ENCODE measurements at places on chromosomes 6 and 20.

GRCh38 chr6:155079985-155080452 is 84.9 kb downstream of the TIAM2 start:
- no peak for DNase-seq

DNA sequence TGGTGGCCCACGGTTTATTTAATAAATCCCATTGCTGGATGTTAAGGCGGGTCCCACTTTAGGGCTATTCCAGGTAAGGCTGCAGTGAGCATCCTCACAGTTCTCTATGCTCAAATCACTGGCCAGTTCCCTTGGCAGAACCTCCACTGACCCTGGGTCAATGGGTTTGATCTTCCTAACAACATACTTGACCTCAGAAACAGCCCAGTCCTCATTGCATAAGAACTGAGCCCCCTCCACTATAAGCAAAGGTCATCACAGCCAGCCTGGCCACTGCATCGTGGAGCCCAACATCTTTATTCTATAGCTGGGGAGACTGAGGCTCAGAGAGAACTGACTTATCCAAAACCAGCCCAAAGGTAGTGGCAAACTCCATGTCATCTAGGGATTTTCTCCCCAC is 4.3 kb upstream of the BPIFB1 start:
- no peak for DNase-seq

DNA sequence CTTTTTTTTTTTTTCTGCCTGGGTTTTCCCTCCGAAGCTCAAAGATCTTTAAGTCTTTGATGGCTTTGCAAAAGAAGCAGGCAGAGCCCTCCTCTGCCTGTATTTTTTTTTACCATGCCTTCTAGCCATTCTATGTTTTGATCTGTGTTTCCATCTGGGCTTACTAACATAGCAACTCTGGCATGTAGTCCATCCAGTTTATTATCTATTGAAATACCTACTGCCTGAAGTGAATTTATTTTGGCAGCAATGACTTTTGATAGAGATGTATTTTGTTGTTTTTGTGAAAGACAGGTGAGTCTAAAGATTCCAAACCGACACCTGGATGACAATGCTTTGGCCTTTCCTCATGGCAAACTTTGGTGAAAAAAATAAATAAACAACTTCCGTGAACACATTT is 1157.7 kb upstream of the MAP3K7 start:
- no peak for DNase-seq

DNA sequence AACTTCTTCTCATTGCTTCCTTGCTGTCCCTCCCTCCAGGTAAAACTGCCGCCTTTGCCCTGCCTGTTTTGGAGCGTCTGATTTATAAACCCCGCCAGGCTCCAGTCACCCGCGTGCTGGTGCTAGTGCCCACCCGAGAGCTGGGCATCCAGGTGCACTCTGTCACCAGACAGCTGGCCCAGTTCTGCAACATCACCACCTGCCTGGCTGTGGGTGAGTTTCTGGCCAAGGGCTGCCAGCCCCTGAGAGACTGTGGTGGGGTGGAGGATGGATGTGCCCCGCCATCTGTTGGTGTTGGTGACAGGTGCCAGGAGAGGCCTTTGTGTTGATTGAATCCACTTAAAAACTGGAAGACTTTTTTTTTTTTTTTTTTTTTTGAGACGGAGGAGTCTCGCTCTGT is 9.5 kb downstream of the DDX27 start:
- DNase-seq, result no peak

DNA sequence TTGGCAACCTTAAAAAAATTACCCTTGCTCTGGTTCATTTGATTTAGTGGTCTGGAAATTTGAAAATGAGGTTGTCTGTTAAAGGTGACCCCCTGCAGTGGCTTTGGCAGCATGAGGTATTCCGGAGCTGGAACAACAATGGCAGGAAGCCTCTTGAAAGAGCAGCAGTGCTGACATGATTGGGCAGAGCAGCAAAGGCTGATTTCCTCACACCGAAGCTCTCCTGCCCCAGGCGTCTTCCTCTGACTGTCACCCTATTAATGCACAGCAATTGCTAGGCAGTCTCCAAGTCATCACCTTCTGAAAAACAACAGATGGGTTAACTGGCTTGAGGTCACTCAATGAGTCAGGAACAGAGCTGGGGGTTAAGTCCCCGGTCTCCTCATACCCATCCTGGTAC is 241.8 kb upstream of the MMS22L start:
- no peak for DNase-seq

DNA sequence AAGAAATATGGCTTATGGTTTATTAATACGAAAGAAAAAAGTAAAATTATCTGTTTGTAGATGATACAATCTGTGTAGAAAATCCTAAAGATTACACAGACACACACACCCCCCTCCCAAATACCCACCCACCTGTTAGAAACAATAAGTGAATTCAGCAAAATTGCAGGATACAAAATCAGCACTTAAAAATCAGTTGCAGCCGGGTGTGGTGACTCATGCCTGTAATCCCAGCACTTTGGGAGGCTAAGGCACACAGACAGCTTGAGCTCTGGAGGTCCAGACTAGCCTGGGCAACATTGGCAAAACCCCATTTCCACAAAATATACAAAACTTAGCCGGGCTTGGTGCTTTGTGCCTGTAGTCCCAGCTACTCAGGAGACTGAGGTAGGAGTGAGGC is 42.3 kb downstream of the NINL start:
- no peak for DNase-seq

DNA sequence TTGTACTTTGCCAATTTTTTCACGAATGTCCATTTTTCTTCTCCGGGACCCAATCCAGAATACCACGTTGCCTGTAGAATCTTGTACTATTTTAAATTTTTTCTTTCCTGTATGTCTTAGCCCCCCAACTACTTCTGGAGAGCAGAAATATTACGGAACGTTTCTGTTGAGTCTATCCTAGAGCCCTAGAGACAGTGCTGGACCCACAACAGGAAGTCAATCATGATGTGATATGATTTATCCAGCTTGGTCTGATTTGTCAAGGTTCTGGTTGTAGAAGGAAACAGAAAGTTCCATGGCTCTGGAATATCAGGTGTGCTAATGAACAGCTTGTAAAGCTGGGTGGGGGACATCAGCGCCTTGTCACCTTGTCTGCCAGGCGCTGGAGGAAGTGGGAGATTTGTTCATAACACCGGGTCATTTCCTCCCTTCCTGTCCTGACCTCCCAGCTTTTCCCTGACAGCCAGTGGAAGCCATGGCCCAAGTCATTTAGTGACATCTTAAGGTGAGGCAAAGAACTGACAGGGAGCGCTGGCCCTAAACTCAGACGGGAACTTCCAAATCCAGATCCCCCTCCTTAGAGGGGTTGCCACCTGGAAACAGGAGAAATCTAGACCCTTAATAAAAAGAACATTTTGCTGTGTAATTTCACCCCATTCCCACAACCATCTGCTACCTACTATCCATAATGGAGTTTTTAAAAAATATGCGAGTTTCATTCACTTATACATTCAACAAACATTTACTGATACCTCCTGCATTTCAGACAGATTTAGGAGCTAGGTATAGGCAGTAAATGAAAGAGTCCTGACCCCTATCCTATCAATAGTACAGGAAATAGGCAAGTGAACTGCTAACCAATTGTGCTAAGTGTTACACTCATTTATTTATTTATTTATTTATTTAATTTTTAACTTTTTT is 130.5 kb downstream of the ZFP64 start:
- DNase-seq, result no peak

- DNase-seq, result no peak
These were observed 312.0 kb downstream of the ZFAND3 start for GRCh38 chr6:38131527-38131965.

DNA sequence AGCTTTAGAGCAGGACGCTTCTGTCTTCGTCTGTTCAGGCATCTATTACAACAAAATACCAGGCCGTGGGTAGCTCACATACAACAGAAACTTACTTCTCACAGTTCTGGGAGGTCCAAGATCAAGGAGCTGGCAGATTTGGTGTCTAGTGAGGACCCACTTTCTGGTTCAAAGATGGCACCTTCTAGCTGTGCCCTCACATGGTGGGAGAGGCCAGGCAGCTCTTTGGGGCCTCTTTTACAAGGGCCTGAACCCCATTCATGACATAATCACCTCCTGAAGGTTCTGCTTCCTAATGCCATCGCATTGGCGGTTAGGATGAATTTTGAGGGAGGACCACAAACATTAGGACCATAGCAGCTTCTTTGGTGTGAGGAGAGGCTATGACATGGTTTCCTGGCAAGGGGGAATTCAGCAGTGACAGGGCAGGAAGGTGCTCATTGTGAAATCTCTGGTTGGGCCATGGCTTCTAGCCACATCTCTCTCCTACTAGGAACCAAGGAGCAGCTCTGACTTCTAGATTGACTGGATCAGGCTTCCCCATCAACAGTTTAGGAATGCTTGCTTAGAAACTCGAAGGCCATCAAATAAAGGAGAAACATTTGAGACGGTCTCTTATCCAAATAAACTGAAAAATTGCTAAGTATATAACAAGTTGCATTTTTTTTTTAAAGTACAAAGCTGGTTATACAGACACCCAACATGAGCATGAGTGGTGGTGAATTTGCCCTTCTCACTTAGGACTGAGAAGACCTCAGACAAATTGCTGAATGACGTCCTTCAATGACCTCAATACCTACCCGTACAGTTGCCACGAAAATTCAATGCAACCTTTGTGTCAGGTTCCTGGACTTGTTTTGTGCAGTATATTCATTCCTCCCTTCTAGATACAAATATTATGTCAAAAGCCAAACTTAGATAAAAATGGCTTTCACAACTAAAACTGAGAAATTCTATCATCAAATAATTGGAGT is 140.7 kb downstream of the ZDHHC14 start:
- no peak for DNase-seq

DNA sequence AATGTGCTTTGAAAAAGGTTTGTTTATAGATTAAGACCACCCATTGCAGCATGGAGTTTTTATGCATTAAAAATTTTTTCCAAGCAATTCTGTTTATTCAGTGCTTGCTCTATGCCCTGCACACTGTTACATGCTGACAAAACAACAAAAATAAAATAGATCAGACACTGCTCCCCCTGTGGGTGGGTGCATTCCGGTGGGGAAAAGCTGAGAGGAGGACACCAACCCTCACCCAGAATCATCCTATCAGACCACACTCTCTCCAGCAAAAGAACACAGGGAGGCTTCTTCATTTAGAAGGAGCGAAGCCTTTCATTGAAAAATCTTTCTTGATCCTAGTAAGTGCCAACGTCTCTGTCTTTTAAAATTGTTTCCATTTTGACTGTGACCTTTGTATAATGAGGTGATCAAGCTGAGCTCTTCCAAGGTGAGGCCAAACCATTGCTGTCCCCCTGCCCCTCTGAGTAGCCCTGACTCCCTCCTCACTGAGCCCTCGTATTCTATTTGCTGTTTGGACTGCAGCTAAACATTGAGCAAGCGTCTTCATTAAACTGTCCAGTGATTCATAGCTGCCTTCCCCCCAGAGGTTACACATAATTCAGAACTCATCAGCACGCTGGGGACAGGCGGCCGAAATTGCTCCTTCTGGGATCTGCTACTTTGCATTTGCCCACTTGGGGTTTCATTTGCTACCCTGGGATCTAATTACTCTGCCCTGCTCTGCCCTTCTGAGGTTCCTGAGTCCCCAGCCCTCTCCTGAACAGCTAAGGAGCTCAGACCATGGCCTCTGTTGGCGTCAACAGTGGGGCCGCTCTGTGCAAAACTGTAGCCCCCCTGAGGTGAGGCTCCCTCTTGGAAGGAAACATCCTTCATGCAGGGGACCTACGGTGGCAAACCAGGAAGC is 102.4 kb downstream of the F13A1 start:
- DNase-seq, result no peak

DNA sequence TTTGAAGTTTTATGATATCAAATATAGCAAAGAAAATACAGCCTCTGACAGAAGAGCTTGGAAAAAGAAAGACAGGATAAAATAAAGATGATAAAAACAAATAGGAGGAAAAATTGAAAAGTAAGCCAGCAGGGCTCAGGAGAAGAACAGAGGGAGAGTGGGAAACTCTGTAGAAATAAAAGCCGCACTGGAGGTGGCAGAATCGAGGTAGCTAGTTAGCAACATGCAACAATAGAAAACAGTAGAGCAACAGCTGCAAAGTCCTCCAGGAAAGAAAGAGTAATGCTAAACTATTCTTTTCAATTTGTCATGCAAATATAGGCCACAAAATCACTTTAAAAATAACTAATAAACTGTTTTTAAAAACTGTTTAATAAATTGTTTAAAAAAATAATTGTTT is 28.8 kb downstream of the HBS1L start:
- no peak for DNase-seq

- DNase-seq, result no peak
These were observed 128.7 kb upstream of the VGLL2 start for GRCh38 chr6:117136702-117137101.

- DNase-seq, result no peak
These were observed at the start of gene SYCP2L for GRCh38 chr6:10886691-10887502. Gene SYCP2L (plus strand): TSS chr6:10887052. CDS start chr6:10887127, 75 bp downstream.

- no peak for DNase-seq
These were observed 317.6 kb downstream of the HDGFL1 start for GRCh38 chr6:22886650-22887581.

- no peak for DNase-seq
These were observed 5.1 kb downstream of the TP53RK start for GRCh38 chr20:46683939-46684750.

DNA sequence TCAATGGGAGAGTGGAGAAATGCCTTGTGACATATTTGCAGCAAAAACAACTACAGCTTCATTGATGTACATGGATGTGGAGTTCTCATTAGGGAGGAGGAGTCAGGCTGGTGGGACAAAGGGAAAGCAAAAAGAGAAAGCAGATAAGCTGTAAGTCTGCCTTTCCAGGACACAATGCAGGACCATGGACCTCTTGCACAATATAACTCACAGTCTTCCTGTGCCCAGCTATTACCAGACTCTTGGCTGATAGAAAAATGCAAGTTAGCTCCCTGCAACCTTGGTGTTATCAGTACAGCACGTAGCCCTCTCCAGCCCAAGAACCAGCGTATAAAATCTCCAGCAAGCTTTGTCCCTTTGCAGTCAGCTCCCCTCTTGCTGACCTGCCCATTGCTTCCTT is 232.3 kb downstream of the NFATC2 start:
- DNase-seq, result no peak

- no peak for DNase-seq
These were observed 209.8 kb downstream of the SOD2 start for GRCh38 chr6:159483259-159483658.

DNA sequence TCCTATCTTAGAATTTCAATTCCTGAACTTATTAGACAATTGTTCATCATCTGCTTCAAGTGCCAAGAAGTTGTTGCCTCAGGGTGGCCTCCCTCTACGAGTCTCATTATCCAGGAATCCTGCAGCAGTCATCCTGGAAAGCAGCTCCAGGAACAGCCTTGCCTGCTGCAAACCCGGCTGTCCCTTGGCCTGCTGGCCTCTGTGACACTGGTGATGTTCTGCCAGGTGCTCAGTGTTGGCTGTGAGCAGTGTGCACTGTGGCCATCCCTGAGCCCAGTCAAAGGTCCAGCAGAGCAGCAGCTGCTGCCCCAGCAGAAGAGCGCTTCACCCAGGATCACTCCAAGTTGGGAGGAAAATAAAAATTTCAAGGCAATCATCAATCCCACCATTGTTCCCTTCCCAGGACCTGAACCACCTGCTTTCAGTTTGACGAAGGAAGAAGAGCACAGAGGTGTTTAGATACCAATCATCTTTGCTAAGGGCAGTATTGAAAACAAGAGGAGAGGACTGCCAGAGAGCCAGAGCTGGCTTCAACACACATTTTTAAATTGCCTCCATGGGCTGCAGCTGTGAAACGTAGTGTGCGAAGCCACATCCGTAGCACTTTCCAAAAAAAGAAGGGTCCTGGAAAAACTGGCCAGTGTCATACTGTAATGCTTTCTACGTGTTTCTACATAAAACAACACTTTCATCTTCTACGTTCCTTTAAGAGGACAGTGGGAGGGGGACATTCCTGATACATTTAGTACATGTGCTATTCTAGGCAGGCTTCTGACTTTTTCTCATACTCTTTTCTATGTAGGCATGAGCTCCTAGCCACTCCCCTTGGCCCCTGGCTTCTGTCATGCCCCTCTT is 7.2 kb upstream of the FAM50B start:
- DNase-seq, result no peak

- DNase-seq, result no peak
These were observed 150.7 kb downstream of the CD24 start for GRCh38 chr6:106823732-106824351.

Data from effector memory CD8-positive, alpha-beta T cell (primary cell).